ENCODE measurements at places on chromosomes 12 and 14.

DNA sequence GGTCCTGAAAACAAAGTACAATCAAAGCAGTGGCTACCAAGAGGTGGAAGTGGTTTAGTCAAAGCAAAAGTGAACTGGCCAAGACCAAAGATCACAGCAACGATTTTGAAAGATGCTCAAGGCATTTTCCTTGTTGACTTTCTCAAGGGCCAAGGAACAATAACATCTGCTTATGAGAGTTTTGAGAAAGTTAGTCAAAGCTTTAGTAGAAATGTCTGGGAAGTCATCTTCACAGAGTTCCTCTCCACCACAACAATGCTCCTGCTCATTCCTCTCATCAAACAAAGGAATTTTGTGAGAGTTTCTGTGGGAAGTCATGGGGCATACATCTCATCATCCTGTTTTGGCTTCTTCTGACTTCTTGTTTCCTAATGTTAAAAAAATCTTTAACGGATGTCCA lies 80.1 kb downstream of the PLEKHA5 start:
- DNase-seq, result no peak

- DNase-seq, result no peak
Observed at GRCh38 chr12:120257041-120257821, 8.3 kb downstream of the PXN start.

DNA sequence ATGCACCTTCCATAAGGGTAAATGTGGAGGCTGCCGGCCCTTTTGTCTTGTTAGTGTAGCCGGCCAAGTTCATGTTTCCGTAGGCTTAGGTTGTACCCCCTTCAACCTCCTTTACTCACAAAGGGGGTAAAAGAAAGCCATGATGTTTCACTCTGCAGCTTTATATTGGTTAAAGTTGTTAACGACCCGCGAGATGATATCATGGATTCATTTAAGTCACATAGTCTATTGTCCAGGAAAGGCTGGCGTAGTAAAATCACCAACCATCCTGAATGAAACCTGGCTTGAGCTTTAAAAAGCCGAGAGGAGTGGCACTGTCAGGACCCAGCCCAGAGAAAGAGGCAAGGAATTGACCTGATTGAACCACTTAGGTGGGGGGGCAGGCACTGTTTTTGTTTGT lies 1.3 kb downstream of the UNG start:
- no peak for DNase-seq

GRCh38 chr12:20493934-20494333 lies 125.6 kb downstream of the PDE3A start:
- DNase-seq, result no peak

DNA sequence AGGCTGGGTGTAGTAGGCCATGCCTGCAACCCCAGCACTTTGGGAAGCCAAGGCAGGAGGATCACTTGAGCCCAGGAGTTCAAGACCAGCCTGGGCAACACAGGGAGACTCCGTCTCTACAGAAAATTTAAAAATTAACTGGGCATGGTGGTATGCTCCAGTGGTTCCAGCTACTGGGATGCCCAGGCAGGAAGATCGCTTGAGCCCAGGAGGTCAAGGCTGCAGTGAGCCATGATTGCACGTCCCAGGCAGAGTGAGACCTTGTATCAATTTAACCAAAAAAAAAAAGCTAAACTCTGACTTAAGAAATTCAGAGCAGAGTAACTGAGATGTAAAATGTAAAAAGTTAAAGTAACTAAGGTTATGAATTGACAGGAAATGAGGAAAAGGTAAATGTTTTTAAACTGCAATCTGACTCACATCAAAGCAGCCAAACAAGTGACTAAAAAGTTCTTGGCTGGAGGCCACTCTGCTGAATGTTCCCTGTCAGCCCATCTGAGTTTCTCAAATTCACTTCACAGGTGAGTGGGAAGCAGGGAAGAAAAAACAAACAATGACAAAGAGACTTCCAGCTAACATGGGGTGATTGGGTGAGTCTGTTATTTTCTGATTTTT lies 21.3 kb downstream of the PRKD1 start:
- no peak for DNase-seq

GRCh38 chr12:14959463-14959862 lies 1.9 kb downstream of the ARHGDIB start:
- DNase-seq, result no peak

GRCh38 chr12:46385438-46385837 lies 12.9 kb upstream of the SLC38A2 start:
- no peak for DNase-seq

- no peak for DNase-seq
Observed at GRCh38 chr14:65483647-65484046, 71.1 kb downstream of the FUT8 start.

DNA sequence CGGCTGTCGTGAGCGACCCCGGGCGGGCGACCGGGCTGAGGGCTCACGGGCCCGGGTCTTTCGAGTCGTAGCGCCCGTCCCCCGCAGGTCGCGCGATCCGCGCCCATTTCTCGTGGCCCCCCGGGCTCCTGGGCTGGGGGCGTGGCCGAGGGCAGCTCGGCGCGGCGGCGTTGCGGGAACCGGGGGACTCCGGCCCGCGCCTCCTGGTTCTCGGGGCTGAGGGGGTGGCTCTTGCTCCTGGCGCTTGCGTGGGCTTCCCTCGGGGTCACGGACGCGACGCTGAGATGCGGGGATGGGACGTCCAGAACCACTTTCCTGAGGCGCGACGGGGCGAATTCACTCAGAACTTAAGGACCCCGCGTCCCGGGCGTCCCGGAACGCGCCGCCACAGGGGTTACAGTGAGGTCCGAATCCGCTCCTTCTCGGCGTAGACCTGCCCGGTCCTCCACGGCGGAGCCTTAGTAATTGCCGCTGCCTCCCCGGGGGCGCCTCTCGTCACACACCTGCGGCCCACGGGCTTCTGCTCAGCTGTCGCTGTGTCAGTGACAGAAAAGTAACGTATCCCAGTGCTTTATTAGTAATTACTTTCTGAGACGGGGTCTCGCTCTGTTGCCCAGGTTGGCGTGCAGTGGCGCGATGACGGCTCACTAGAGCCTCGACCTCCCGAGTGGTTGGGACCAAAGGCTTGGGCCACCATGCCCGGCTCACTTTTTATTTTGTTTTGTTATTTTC lies 606 bp downstream of the EP400 start:
- DNase-seq, result peak; percentile 37

GRCh38 chr12:63037746-63038712 lies 103.1 kb upstream of the PPM1H start:
- no peak for DNase-seq

GRCh38 chr12:96249196-96250118 lies 55.3 kb downstream of the ELK3 start:
- no peak for DNase-seq

DNA sequence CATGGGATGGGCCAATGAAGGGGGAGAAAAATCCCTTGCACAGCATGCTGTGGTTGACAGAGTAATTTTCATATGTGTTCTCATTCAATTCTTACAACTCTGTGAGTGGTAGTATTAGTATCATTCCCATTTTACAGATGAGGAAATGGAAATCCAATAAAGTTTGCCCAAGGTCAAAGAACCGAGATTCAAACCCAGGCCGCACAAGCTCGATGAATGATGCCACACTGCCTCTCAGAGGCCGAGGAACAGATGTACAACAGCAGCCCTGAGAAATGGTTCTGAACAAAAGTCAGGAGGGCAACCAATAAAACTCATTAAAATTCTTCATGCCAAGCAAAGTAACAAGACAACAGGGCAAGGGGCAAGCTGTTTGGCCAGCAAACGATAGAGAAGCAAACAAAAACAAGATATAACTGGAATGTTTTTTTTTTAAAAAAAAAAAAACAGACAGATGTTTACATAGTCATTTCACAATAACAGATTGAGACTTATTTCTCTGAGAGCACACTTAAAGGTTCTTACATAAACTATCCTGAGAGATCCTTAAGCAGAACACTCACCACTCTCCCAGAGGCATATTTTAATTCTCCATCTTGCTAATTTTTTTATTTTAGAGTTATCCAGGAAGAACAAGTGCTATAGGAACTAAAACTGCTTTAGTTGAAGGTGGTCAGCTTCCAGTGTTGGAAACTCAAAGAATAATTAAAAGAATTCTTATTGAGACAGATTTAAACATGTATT lies 85.8 kb downstream of the EXOC5 start:
- DNase-seq, result no peak

GRCh38 chr12:130097798-130098255 lies 64.4 kb upstream of the FZD10 start:
- no peak for DNase-seq

DNA sequence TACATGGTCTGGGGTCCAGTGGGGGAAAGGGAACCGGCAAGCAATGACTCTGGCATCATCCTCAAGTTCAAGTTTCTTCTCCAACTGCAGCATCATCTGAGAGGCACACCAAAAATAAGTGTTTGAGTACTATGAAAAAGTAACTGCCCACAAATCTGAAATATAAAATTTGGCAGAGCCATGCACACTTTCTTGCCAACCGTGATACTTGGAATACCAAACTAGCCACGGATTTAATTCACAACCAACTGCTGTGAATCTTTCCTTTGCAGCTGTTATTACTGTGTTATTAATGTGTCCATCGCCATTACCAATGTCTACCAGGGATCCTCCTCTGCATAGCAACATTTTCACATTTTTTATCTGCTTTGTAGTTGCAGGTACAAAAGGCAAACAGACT lies 74.6 kb downstream of the GXYLT1 start:
- DNase-seq, result no peak

DNA sequence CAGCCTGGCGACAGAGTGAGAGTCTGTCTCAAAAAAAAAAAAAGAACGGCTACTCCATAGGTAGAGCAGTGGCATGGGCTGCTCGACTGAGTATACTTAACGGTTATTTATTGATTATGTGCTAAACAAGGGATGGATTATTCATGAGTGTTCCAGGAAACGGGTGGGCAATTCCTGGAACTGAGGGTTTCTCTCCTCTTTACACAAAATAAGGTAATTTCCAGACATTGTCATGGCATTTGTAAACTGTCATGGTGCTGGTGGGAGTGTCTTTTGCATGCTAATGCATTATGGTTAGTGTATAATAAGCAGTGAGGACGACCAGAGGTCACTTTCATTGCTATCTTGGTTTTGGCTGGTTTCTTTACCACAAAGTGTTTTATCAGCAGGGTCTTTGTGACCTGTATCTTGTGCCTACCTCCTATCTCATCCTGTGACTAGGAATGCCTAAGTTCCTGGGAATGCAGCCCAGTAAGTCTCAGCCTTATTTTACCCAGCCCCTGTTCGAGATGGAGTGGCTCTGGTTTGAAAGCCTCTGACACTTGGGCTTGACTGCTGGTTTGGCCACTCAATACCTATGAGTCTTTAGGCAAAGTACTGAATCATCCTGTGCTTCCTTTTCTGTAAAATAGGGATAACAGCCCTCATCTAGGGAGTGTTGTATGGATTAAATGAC lies 3.2 kb downstream of the DGLUCY start:
- DNase-seq, result peak; percentile 41

GRCh38 chr14:94056579-94057308 lies 24.3 kb downstream of the DDX24 start:
- no peak for DNase-seq

DNA sequence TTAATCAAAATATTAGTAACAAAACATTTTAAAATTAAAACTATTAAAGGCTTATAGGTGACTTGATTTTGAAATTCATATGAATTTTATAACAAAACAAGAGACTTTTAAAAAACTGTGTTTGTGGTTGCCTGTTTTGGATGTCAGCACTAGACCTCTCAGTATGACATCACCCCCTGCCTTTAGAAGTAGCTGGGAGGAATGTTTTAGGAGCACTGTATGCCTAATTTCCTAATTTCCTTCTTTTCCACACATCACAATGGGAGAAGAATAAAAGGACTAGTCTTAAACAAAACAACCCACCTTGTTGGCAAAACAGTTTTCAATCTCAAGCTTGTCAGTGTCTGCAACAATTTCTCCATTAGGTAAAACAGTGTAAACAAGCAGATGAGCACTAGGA lies 48.1 kb upstream of the PZP start:
- DNase-seq, result no peak

GRCh38 chr14:52380294-52380693 lies 66.2 kb downstream of the PTGER2 start:
- DNase-seq, result no peak

- no peak for DNase-seq
Observed at GRCh38 chr12:3929875-3930615, 56.8 kb upstream of the PARP11 start.

DNA sequence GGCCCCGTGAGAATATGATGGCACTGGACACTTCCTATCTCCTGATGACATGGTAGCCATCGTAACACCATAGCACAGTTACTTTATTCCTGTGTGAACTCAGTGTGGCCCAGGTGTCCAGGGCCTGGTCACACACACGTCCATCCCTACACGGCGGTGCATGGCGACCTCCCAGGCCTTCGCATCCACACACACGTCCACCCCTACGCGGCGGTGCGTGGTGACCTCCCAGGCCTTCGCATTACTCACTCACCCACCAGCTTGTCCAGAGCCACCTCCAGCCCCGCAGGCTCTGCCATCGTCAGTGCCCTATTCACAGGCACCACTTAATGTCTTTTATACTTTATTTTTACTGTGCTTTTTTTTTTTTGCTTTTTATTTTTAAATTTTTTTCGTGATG lies 39.4 kb upstream of the TEX22 start:
- no peak for DNase-seq

GRCh38 chr14:69797573-69798338 lies 715 bp upstream of the SLC10A1 start:
- no peak for DNase-seq

DNA sequence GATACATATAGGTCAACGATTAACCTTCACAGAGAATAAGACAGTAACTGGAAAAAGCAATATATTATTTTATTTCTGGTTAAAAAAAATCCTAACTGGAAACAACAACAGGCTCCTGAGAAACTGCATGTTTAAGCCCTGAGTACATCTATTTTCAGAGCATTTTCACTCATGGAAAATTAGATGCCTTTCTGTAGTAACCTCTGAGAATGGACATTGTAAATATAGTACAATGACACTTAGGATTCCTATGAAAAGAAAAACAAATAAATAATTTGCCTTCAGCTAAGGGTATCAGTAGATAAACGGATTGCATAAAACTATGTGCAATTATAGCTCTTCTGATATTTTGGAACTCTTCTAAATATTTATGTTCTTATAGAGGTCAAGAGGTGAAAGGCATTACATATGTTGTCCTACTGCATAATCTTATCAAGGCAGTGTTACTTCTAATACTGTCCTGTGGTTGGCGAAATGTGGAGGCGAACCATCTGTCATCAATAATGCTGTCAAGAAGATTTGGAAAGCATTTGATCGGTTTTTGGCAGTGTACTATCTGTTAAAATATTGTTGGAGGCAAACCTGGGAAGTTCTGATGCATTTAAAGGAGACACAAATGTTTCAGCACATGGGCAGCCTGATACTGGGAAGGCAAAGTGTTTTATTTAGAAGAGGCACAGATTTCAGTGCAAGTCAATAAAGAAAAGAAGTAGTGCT lies 381.8 kb downstream of the BTG1 start:
- no peak for DNase-seq
